ENCODE measurements at places on chromosomes 7 and 10.

- DNase-seq = no peak
Measured at GRCh38 chr10:43237631-43238446, 29.0 kb downstream of the RASGEF1A start.

DNA sequence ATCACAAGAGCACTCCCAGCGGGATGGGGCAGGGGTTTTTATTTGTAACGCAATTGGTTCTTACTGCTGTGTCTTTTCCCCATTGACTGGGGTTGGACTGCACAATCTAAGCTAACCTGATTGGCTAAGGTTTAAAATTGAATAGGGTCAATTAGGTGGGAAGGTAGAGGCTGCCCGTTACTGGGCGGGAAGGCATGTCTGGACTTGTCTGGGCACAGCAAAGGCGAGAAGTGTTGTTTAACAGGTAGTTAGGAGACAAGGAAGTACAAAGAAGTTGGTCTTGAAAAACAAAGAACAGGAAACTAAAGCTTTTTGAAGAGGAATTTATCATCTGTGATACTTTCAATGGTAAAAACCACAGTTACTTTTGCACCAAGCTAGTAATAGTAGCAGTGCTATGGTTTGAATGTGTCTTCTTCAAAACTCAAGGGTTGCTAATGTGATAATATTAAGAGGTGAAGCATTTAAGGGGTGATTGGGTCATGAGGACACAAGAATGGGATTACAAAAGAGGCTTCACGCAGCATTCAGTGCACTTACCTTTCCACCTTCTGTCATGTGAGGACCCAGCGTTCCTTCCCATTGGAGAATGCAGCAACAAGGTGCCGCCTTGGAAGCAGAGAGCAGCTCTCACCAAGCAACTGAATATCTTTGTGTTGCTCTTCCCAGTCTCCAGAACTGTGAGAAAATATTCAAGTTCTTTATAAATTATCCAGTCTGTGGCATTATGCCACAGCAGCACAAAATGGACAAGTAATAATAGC is 875.5 kb upstream of the SORCS1 start:
- no peak for DNase-seq

DNA sequence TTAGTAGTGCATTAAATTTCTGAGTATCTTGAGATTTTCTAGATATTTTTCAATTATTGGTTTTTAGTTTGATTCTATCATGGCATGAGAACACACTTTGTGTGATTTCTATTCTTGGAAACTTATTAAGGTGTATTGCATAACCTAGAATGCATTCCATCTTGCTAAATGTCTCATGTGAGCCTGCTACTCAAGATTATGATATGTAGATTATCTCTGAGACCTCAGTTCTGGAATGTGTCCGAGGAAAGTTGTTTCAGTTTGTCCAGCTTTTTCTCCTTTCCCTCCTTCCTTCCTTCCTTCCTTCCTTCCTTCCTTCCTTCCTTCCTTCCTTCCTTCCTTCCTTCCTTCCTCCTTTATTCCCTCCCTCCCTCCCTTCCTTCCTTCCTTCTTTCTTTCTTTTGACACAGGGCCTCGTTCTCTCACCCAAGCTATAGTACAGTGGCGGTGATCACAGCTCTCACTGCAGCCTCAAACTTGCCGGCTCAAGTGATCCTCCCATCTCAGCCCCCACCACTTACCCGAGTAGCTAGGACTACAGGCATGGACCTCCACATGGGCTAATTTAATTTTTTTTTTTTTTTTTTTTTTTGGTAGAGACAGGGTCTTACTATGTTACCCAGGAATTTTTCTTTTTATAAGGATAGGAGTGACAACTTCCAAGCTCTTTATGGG is 7.6 kb downstream of the ITPRID1 start:
- no peak for DNase-seq

DNA sequence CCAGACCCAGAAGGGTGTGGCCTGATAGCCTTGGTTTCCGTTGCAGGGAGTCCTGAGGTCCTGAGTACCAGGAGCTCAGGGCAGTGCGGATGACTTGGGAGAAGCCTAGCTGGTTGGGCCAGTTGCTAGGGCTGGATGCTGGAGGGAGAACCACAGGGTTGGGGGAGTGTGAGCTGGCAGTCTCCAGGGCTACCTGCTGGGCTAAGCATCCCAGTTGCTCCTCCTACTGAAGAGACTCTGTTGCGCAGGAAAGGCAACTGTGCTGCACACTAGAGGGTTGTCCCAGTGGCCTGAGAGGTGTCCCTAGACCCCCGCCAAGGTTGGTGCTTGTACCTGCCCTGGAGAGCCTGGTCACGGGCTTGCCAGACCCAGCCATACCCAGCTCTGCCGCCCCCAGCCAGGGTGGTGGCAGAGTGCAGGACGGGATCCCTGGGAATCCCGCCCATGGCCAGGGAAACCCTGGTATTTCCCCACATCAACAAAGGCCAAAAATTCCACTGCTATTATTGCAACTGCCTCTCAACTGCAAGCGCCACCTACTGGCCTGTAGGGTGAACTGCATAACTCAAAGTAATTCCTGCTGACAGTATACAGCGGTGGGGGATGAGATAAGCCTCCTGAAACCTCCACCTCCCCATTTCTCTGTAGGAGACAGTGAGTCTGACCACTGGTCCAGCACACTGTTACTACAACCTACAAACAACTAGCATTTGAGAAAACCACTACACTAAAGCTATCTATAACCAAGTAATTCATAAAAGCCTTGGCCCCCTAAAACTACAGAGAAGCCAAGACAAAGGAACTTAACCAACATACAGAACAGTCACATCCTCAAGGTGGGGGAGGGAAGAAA is 67.6 kb upstream of the DDC start:
- DNase-seq = peak; percentile 62

GRCh38 chr7:44318332-44318731 is 7.1 kb downstream of the CAMK2B start:
- DNase-seq = no peak

- DNase-seq = no peak
Measured at GRCh38 chr7:2853147-2853546, 9.0 kb upstream of the GNA12 start.

DNA sequence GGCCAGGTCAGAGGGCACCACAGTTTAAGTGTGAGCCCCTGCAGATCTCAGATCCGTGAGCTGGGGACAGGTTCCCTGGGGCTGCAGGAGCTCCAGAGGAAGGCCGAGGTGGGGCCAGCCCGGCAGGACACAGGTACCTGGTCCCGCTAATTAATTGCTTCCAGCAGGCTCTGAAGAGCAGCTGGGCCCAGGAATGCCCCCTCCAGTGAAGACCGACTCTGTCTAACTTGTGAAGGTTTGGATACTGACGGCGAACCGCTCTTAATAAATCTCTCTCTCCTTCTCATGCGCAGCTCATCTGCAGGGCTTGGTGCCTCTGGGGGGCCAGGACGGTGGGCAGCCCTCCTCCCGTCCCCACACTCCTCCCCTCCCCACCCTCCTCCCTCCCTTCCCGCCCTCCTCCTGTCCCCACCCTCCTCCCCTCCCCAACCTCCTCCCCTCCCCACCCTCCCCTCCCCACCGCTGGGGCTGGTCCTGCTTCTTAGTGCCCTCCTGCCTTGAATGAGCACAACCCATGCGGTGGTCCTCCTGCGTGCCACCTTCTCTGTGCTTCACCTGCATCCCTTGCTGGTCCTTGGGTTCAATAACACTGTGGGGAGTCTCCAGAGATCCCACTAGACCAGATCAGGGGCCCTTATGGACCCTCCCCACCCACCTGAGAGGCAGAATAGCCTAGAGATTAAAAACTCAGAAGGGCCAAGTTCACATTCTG is 38.3 kb downstream of the PDGFA start:
- DNase-seq = no peak

- no peak for DNase-seq
Measured at GRCh38 chr10:30111340-30112022, 52.1 kb upstream of the JCAD start.

Data from HuH-7.5 (cell line).